ENCODE measurements at places on chromosomes 5 and 9. TPM values are rescaled to one million over a fixed set of nuclear protein-coding genes. Genes with fewer than 3 reads are reported as not detected.
A peak's percentile ranks its signal among the peaks of the same experiment; 100 is the strongest.

DNA sequence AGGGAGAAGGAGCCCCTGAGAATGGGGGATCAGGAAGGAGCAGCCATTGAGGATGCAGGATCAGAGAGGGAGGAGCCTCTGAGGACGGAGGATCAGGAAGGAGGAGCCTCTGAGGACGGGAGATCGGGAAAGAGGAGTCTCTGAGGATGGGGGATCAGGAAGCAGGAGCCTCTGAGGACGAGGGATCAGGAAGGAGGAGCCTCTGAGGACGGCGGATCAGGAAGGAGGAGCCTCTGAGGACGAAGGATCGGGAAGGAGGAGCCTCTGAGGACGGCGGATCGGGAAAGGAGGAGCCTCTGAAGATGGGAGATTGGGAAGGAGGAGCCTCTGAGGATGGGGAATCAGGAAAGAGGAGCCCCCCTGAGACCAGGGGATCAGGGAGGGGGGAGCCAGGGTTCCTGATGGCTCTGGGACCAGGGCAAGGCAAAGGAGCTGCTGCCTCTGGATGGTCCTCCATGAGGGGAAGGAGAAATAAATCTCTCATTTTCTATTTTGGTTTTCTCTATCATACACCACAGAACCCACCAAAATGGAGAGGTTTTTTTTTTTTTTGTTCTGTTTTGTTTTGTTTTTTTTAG, 22.6 kb upstream of the SARDH start:
- no peak for DNase-seq

GRCh38 chr5:31452314-31452713, 79.6 kb downstream of the DROSHA start:
- no peak for DNase-seq

DNA sequence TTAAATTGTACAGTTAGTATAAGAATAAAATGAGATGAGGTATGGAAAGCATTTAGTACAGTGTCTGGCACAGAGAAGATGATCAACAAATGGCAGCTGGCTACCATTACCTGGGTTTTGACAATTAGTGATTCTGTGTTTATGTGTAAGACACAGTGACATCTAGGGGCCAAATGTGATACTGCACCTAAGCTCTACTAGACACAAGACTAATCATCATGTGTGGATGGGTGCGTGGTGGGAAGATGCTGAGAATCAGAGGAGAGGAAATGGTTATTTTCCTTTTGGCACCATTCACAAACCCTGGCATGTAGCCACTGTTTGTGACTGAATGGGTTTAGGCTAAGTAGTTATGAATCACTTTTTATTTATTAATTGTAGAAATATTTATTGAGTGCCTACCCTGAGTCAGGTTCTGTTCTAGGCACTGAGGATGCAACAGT, 109.8 kb upstream of the TBC1D2 start:
- no peak for DNase-seq

DNA sequence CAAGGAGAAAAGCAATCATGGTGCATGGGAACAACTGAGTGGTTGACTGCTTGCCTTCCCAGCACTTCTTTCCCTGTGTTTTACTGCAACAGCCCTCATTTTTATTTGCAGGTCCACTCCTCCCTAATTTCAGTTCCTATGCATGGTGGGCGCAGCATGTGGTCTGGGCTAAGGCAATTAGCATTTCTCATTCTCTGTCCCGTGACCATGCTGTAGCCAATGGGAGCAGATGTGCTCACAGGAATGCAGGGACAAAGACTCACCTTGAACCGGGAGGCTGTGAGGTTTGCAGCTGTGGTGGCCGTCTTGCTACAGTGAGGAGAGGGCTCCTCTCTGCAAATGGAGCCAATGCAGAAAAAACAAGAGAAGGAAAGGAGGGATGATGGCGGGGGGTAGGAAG, 315.5 kb downstream of the SLIT3 start:
- no peak for DNase-seq

GRCh38 chr9:9499546-9499945, 1113.3 kb downstream of the PTPRD start:
- DNase-seq, result no peak

- DNase-seq, result no peak
Measured at GRCh38 chr9:91273853-91274552, 87.7 kb downstream of the AUH start.

DNA sequence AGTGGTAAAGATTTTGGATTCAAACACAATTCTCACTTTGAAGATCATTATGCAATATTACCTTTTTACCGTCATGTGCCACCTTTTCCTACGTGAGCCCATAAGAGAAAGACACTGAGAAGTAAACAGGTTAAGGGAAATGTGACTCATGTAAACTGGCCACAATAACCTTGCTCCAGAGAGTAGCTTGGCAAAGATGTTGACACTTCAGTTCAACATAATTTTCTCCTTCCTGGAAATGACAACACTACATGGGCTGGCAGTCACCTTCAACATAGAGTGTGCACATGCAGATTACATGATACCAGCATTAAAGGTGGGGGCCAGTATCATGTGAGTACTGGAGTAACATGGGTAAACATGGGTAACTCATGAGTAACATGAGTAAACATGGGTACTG, 141.9 kb downstream of the CDK5RAP2 start:
- no peak for DNase-seq

GRCh38 chr9:4066120-4066519, 233.7 kb downstream of the GLIS3 start:
- peak; percentile 63 for DNase-seq

DNA sequence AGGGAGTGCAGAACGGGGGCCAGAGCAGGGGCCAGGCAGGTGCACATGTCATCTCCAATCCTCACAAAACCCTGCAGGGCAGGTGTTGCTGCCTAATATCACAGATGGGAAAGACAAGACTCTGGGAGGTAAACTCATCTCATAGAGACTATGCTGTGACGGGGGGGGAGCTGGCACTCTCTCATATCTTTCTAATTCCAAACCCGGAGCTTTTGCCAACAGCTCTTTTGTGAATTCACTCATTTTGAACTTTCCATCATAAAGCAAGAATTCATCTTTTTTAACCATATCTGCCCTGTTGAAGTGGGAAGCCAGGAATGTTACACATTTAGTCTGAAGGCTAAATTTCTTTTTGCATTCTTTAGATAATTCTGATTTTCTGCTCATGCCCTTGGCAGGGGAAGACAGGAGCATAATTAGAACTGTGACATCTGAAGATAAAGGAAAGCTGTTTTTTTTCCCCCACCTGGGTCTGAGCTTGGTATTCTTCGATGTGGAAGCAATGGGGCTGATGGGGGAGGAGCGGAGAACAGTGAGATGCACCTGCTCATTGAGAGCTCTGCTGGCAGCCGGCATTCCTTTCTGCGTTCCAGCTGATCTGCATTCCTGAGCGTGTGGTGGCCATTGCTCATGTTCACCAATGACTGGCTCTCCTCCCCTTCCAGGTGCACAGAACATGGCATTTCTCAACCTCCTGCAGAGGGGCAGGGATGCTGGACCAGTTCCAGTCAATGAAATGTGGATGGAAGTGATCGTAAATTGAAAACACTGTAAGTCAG, 159.2 kb downstream of the NSG2 start:
- DNase-seq, result peak; percentile 31

The PCDH12 gene
- polyA plus RNA-seq, result 0.42 TPM

Data from hepatocyte (in vitro differentiated cells).